ENCODE measurements at places on chromosomes 11 and 22.
A peak's percentile ranks its signal among the peaks of the same experiment; 100 is the strongest.

DNA sequence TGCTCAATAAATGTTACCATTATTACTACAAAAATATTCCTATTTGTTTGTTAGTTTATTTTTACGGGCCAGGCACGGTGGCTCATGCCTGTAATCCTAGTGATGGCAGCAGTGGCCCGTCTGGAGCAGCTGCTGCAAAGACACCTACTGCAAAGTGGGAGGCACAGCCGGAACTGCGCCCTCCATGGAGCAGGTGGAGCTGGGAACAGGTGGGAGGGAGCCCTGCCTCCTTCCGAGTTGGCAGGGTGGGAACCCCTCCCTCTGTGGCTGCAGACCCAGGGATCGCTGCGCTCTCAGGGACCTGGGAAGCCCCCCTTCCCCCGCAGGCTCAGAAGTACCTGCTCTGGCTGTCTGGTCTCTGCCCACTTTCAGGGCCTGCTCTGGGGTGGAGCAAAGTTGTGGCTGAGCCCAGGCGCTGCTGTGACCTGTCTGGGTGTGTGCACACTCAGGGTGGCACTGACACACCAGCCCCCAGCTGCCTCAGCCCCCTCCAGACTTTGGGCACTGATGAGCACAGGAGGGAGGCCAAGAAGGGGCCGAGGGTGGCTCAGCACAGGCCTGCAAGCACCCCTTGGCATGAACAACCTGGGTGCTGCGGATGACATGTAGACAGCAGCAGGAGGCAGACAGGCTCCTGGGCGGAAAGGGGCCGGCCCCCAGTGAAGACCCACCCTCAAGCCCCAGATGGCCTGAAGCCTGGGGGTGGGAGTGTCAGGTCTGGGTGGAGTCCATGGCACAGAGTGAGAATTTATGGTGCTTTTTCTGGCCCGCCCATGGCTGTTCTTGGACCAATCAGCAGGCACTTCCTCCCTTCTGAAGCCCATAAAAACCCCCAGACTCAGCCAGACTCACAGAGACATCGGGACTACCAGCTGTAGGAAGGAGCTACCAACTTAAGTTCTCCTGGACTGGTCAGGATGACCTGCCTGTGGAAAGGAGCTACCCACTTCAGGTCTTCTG lies 103.7 kb upstream of the CLMP start:
- no peak for DNase-seq

DNA sequence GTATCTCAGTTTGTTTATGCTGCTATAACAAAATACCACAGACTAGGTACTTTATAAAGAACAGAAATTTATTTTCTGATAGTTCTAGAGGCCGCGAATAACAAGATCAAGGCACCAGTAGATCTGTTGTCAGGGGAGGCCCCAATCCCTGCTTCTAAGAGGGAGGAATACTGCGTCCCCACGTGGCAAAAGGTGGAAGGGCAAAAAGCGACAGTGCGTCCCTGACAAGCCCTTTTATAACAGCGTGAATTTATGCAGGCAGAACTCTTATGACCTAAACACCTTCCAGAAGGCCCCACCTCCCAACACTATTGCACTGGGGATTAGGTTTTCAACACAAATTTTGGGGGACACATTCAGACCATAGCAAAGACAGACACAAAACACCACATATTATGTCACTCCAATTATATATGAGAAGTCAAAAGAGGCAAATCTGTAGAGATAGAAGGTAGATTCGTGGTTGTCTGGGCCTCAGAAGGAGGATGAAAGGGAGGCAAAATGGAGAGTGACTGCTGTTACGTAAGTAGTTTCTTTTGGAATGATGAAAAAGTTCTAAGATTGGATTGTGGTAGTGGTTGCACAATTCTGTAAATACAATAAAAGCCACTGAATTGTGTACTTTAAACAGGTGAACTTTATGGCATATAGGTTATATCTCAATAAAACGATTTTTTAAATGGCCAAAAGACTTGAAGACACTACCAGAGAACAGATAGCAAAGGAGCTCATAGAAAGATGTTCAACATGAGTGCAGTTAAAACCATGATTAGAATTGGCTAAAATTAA lies 30.1 kb upstream of the TNRC6B start:
- no peak for DNase-seq

DNA sequence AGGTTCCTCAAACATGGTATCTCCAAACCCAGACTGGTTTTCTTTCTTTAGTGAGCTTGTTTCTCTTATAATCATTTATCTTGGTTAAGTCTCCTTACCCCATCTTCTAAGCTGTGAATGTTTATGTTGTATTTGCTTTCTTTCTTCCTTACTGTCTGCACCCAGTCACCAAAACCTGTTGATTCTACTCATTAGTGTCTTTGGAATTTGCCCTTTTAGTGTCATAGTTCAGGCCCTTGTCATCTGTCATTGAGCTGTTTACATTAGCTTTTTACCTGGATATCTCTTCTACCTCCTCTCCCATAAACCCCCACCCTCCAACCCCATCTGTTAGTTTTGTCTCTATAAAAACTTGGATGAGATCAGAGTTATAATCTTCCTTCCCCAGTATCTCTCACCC lies 59.9 kb downstream of the AMOTL1 start:
- DNase-seq = no peak

GRCh38 chr22:37983860-37984791 lies at the start of gene SOX10:
Gene SOX10 (minus strand): TSS chr22:37984555. CDS start chr22:37983784, 771 bp downstream.
- no peak for DNase-seq

DNA sequence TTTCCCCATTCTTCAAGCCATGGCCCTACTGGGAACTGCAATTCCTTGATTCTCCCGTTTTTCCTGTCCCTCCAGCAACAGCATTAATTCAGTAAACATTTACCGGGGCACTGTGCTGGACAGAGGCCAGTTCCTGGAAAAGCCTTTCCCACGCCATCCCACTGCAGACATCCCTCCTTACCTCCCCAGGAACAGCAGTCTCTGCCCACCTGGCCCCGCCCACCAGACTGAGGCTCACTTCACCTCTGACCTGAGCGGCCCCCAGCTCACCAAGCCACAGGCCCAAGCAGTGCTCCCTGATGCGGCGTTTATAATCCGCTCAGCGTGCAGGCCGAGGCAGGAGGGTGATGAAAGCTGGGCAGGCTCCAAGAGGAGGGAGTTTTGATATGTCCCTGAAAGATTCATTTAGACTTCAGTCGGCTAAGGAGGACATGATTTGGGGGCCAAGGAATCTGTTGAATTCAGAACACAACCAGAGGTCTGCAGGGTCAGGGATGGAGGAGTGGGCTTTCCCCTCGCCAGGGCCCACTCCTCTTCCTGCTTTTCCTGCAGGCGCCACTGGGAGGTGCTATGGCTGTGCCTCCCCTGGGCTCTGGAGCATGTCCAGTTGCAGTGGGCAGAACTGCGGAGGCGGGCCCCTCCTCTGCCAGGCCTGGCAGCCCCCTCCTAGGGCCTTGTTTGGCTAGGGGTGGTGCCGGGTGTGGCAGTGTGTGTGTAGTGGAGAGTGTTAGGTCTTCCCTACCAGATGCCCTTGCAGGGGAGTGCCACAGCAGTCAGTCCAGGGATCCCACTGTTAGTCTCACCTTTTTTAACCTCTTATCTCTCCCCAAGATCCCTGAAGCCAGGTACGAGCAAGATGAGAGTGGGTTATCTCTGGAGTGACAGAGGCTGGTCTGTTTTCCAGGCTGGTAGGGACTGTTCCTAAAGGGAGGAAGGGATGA lies 1.4 kb upstream of the TAGLN start:
- DNase-seq = no peak

- DNase-seq = no peak
Measured at GRCh38 chr11:128689948-128690664, 3.8 kb upstream of the FLI1 start.

DNA sequence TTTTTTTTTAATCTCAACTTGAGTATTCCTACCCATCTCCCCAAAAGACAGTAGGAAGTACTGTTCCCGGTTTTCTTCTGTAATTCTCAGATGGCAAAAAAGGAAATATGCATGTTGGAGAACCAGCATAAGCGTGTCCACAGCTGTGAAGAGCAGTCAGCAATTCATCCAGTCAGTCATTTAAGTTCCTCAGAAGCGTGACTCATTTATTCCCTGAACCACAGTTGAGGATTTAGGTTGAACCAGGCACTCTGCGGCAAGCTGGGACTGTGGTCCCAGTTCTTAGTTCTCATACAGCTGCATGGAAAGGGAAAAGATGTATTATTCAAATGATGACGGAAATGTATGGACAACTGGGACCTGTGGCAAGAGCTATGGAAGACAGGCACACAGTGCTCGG lies 61.0 kb upstream of the MYO18B start:
- DNase-seq = no peak

DNA sequence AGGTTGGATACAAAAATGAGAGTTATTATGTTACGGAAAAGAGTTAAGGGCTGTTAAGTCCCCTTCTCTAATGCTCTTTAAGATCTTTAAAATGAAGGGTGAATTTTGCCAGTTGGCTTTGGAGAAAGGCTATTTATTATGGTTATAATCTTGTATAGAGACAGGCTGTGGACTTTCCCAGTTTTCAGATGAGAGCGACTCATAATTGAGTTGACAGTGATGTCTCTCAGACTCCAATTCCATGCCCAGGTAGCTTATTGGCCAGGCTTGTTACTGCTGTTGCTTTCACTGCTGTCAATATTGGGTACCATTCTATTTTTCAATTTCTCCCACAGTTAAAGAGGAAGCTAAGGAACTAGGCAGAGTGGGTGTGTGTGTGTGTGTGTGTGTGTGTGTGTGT lies 13.1 kb downstream of the ENDOD1 start:
- peak; percentile 30 for DNase-seq

- DNase-seq = peak; percentile 73
Measured at GRCh38 chr11:47399860-47400767, 8.3 kb upstream of the SLC39A13 start.

DNA sequence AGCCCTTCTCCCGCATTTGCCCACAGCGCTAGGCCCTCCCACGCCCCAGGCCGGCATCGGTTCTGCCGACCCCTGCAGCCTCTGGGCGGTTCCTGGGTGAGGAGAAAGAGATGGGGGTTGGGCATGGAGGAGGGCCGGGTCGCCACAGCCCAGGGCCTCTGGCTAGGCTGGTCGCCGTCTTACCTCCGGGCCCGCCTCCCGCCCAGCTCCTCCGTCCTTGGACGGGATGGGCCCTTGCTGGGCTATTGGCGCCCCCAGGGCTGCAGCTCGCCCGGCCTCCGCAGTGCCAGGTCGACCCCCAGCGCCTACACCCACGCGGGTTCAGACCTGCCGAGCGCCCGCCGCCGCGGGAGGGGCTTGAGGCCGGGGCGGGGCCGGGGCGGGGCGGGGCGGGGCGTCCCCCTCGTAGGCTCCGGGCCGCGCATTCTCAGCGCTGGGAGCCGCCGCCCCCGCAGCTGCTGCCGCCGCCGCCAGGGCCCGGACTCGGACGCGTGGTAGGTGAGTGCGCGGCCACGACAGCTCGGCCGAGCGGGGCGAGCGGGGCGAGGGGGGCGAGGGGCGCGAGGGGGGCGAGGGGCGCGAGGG lies at the start of gene CD151:
CD151 (plus strand) TSS at position 424 of the 585 bp plus-strand sequence. CDS start 3,118 bp downstream, outside the sequence.
- DNase-seq = peak; percentile 78

- no peak for DNase-seq
Measured at GRCh38 chr11:70491696-70492472, 93.6 kb downstream of the CTTN start.

- DNase-seq = no peak
Measured at GRCh38 chr11:117371453-117371852, 43.8 kb downstream of the CEP164 start.

DNA sequence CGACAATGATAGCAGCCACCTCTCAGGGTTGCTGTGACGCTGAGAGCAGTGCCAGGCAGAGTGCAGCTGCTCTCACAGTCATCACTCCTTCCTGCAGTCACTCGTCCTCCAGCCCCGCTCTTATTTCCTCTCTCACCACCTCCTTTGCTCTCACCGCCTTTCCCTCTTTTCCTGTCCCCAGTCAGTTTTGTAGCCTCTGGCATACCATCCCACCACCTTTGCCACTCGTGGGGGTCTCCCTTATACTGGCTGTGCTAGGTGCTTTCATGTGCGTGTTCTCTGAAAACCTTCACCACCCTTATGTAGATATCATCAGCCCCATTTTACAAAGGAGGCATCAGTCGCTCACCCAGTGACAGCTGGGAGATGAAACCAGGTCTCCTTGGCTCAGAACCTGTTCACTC lies 19.3 kb upstream of the ST3GAL4 start:
- peak; percentile 44 for DNase-seq

- no peak for DNase-seq
Measured at GRCh38 chr11:126857860-126858808, 142.4 kb downstream of the KIRREL3 start.

DNA sequence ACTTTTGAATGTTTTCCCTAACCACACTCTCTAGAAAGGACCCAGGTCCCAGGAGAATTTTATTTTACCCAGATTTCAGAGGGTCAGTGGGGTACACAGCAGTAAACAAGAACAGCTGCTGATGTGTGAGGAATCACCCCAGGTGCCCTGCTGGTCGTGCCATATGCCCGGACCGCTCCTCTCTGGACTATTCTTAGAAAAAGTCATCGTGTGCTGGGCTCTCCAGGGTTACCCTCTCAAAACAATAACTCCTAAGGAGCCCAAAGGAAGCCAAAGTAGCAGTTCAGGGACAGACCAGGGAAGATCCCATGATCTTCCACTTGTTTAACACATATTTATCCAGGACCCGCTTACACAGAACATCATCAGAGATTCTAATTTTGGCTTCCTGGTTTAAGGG lies 29.7 kb downstream of the LRP4 start:
- DNase-seq = no peak

DNA sequence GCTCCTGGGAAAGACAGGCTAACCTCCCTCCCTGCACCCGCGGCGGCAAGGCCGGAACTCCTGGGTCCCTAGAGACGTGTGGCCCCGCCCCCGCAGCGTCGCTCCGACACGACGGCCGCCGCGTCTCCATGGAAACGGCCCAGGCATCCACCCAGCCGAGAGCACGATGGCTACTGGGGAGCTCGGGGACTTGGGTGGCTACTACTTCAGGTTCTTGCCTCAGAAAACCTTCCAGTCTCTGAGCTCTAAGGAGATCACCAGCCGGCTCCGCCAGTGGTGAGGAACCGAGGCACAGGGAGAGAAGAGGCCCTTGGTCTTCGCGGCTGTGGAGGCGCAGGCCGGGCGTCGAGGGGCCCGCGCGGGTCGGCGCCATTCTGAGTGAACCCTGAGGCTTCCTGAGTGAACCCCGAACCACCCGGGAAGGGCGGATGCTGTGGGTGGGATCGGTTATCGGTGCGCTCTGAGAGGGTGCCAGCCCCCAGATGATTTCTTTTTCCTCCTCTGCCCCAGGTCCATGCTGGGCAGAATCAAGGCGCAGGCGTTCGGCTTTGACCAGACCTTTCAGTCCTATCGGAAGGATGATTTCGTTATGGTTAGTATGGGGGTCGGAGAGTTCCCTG lies at the start of gene CFAP300:
CFAP300 (plus strand) TSS at position 133 of the 620 bp plus-strand sequence; CDS start at position 167, 34 bp downstream.
- DNase-seq = peak; percentile 31

DNA sequence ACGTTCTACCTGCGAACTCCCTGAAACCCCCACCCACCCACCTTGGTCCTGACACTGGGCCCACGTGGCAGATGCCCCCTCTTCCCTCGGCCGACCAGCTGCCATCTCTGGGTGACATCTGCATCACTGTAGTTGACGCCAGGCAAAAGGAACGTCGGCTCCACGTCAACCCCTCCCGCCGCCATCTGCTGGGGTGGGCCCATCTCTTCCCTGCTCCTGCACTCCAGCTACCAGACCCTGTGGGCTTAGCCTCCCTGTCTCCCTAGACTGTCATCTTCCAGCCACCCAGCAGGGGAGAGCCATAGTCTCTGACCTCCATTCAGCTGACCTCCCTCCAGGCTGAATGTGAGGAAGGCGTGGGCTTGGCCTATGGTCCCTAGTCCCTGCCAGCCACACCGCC lies 21.4 kb downstream of the CHID1 start:
- DNase-seq = no peak

Measured in hematopoietic multipotent progenitor cell treated with erythropoietin and hydrocortisone succinate and interleukin-3 and kit ligand, for 4 days (in vitro differentiated cells).